Sigmoid colon (tissue), 7 donors: ENCODE measurements at places on chromosomes 3 and 15. TPM values are rescaled to one million over a fixed set of nuclear protein-coding genes. Genes with fewer than 3 reads are reported as not detected.

The SLCO2A1 gene
- total RNA-seq: 7.5 TPM

The FURIN gene
- 21.0 TPM for total RNA-seq

The VIPR1 gene
- total RNA-seq: 2.8 TPM

The CIP2A gene
- 2.8 TPM for total RNA-seq

The PLAAT1 gene
- 0.82 TPM for total RNA-seq

DNA sequence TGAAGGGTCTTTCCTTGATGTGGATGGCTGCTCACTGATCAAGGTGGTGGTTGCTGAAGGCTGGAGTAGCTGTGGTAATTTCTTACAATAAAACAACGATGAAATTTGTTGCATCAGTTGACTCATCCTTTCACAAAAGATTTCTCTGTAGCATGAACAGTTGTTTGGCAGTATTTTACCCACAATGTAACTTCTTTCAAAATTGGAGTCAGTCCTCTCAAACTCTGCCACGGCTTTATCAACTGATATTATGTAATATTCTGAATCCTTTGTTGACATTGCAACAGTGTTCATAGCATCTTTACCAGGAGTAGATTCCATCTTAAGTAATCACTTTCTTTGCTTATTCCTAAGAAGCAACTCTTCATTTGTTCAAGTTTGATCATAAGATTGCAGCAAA lies 252.6 kb downstream of the UBE2E2 start:
- DNase-seq: no peak

GRCh38 chr3:131216801-131217200 lies 164.8 kb upstream of the NUDT16 start:
- DNase-seq: no peak

DNA sequence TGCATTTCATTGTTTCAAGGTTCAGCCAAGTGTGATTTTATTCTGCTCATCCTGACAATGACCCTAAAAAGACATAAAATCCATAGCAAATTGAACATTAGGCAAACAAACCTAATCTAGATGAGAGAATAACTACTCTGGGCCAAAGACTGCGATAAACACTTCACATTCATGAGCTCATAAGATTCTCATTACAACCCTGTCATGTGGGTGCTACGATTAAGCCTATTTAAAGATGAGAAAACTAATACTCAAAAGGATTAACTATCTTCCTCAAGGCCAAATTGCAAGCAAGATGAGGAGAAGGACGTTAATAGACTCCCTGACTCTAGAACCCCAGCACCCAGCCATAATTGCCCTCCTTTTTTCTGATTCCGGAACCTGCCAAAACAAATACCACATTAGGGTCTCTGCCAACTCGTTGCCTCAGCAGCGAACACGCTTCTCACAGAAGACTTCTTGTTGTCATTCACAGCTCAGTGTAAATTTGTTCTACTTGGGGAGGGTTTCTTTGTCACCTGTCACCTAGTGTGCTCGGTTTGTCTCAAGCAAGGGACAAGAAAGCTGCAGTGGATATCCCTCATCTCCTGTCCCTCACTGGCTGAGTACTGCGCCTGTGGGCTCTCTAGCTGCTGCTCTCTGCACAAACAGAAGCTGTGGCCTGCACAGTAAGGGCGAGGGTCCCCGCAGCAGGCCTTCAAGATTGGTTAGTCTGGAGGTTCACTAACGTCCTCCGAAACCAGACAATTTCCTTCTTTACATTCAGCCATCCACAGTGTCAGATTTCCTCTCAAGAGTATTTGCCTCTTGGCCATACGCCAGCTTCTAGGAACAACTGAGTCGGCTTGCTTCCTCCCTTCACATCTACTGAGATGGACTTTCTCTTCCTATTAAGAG lies 200.0 kb upstream of the UBE2E2 start:
- DNase-seq: no peak

DNA sequence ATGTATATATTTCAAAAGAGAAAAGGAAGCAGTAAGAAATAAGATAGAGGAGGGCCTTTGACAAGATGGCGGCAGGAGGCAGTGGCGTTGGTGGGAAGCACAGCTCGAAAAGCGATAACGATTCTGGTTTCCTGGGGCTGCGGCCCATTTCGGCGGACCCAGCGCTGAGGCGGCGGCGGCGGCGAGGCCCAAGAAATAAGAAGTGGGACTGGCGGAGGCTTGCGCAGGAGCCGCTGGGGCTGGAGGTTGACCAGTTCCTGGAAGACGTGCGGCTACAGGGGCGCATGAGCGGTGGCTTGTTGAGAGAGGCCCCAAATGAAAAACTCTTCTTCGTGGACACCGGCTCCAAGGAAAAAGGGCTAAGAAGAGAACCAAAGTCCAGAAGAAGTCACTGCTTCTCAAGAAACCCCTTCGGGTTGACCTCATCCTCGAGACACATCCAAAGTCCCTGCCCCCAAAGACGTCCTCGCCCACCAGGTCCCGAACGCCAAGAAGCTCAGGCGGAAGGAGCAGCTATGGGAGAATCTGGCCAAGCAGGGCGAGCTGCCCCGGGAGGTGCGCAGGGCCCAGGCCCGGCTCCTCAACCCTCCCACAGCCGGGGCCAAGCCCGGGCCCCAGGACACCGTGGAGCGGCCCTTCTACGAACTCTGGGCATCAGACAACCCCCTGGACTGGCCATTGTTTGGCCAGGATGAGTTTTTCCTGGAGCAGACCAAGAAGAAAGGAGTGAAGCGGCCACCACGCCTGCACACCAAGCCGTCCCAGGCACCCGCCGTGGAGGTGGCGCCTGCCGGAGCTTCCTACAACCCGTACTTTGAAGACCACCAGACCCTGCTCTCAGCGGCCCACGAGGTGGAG lies 624.3 kb downstream of the MCTP2 start:
- no peak for DNase-seq

- DNase-seq: no peak
Observed at GRCh38 chr15:77048135-77048876, 22.6 kb downstream of the TSPAN3 start.

GRCh38 chr3:37864904-37865303 lies 3.2 kb downstream of the CTDSPL start:
- no peak for DNase-seq

DNA sequence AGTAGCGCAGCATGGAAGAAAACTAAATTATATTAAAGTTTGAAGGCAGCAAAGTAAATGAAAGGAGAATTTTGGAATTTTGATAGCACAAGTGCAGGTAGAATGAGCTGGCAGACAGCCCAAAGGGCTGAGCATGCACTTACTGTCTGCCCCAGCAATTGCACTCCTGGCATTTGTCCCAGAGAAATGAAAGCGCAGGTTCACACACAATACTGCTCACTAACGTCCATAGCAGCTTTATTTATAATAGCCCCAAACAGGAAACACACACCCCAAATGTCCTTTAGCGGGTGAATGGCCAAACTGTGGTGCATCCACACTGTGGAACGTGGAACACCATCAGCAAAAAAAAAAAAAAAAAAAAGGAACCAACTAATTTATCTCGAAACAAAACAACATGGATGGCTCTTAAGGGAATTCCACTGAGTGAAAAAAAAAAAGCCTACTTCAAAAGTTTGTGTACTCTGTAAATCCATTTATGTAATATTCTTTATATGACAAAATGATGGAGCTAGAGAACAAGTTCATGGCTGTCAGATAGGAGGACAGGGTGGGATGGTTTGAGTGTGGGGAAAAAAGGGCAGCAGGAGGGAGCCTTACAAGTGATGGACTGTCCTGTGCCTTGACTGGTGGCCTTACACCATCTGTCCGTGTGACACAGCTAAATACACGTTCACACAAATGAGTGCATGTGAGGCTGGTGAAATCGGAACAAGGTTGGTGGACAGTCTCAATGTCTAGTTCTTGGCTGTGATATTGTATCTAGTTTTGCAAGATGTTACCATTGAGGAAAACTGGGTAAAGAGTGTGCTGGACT lies 6.0 kb upstream of the TM2D3 start:
- DNase-seq: no peak

- no peak for DNase-seq
Observed at GRCh38 chr3:146468671-146469149, 651 bp downstream of the PLSCR2 start.

DNA sequence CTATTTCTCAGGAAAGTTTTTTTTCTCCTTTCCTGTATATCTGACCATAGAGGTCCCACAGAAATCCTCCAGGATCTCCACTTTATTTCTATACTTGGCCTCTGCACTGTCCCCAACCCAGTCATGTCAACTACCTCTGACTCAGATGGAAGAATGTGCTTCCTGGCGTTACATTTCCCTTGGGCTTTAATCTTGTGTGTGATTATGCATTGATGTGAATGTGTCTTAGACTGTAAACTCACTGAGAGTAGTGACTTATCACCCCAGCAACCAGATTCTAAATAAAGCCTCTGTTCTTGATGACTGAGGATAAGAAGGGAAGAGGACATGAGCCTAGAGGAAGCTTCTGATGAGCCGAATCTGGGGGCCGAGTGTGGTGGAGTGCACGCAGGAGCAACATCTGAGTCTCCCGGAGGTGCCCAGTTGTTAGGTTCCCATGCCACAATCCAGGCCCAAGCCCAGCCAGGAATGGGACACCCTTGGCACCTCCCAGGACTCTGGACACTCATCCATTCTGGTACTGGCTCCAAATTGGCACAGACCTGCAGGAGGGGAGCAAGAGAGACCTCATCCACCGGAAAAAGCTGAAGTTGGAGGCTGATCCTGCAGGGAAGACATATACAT lies 32.1 kb upstream of the HEG1 start:
- DNase-seq: no peak

DNA sequence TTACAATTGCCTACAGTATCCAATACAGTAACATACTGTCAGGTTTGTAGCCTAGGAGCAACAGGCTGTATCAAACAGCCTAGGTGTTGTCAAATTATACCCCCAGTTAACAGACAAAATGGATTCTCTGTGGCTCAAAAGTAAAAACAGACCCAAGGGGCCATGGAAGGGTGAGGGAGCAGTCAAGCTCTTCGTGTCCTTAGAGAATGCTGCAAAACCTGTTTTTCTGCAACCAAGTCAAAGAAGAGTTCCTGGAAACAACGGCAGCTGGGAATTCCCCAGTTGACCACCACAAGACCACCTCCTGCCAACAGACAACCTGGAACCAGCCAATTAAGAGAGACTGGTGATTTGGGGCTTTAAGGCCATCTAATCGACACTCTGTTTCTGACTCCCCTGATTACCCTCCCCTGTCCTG lies 11.1 kb upstream of the THUMPD3 start:
- no peak for DNase-seq

GRCh38 chr15:70772402-70772801 lies 9.0 kb upstream of the UACA start:
- DNase-seq: no peak

DNA sequence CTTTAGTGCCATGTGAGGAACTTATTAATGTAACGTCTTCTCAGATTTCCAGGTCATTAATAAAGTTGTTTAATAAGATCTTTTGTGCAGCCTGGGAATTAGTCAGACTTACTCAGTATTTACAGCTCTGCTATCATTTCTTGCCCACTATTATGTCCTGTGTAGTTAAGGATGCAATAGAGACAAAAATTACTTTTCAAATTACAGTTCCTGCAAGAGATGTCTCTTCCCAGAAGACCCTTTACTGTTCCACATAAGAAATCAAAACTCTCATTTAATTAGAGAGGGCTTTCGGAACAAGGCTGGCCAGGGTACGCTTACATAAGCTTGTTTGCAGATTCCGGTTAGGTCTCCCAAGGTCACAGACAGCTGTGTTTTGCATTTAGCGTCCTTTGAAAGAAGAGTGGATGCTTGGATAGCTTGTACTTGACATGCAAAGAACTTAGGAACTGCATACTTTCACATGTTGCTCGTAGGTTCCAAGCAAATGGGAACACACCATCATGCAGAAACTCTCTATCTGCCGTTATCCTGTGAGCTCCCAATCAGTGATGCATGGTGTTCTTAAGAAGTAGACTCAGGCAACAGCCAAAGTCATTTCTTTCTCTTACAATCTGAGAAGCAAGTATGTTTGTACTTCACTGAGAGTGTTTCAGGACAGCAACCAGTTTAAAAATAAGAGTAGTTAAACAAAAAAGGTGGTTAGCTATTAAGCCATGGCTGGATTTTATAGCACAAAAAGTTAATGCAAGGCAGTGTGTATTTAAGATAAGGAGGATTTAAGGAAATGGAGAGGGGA lies 37.4 kb downstream of the FILIP1L start:
- DNase-seq: no peak

GRCh38 chr15:99015698-99016568 lies 8.3 kb upstream of the PGPEP1L start:
- DNase-seq: no peak
